ENCODE measurements at places on chromosomes 5 and 9.

DNA sequence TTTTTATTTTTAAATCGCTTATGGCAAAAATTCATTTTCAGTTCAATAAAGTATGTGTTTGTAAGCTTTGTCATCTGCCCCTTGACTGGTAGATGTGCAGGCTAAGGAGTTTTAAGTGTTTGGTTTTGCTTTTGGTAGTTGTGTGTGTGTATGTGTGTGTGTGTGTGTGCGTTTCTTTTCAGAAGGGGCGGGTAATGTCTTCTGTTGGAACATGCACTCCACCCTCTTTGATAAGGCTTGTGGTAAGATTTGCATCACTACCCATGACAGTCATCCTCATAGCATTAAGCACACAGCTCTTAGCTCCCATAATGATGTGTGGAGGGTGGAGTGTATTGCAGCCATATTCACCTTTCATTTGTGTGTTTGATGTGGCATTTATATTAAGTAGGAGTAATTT lies 92.1 kb upstream of the FSD1L start:
- peak; percentile 21 for DNase-seq

- no peak for DNase-seq
Observed at GRCh38 chr5:136682986-136683385, 317.6 kb upstream of the TRPC7 start.

GRCh38 chr5:157216391-157217142 lies 35.9 kb downstream of the ITK start:
- DNase-seq: no peak

DNA sequence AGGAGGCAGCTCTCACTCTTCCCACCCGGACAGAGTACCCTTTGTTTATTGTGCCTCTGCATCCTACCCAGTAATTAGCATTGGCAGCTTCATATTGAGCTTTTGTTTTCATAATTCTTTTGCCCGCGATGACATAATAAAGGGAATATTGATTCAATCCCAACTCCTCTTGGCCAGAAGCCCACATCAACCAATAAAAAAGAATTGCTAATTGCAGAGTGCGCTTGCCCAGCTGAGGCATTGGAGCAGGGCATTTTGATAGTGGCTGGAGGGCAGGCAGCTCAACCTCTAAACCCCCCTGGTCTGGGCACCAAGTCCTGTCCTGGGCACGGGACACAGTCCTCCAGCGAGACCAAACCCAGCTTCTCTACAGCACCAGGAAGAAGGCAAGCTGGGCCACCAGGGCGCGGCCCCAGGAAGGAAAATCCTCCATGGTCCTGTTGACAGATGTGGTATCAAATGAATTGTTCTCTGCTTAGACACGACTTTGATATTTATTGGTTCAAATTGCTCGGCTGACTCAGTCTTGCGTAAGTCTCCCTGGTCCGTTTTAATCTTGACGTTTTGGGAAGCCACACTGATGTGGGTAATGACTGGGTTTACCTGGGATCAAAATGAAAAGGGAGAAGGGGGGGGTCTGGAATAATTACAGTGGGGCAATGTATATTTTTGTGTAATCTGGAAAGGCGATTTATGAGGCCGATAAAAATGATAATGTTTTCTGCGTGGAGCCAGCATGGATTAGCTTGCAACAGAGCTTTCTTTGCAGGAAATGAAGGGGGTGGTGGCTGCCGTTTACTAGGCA lies 220.7 kb upstream of the MSX2 start:
- DNase-seq: no peak

- no peak for DNase-seq
Observed at GRCh38 chr5:137741718-137742117, 5.8 kb upstream of the KLHL3 start.

DNA sequence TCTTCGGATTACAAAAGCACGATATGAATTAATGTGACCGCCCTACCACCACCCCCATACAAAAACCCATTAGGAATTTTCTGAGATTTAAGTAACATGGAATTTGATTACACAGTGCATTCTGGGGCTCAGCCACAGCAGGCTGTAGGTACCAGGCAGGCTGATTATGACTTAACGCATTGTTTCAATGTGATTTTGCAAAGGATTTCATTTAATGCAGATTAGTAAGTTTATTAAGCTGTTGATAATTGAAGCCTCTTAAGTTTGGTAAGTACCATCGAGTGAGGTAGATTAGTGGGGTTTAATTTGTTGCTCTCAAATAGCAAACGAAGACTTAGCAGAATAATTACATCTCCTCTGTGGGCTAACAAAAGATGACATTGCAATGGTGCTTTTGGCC lies 240.1 kb downstream of the TRPM3 start:
- DNase-seq: no peak

DNA sequence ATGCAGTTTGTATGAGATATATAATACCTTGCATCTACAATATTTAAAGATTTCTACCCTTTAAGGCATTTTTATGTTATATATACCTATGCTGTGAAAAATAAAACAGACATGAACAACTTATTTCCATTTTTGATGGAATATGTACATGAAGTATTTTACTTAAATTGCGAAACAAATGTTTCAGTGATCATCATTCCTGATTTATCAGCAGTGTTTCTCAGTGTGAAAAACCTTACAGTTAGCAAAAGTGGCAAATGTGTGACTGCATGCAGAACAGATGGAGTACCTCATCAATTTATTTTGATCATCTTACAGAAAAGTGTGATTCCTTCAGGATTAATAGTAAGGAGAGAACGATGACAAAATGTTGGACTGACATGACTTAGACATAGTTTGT lies 43.1 kb downstream of the PRR16 start:
- DNase-seq: no peak

- DNase-seq: no peak
Observed at GRCh38 chr5:41356786-41357185, 143.5 kb upstream of the C6 start.

DNA sequence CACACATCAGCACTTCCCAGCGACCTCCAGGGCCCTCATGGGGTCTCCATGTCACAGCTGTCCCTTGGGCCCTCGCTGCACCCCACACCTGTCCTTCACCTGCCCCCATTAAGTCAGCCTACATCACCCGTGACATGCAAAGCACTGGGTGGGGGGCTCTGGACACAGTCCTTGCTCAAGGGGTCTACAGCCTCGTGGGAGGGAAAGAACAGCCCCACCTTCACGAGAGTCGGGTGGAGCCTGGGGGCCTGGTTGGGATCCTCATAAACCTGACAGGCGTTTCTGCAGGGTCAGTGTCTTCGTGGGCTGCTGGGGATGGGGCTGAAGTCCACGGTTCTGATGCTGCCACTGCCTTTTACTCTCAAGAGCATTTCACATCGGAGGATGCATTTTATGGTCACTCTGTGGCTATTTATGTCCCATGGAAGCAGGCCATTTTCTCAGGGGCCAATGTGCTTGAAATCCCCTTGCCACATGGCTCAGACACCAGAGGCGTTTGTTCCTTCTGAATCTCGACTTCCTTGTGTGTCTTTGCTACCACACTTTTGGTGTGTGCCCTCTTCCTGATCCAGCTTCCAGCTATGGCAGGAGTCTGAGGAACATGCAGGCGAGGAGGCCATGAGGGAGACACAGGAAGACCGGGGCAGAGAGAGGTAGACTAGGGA lies at the start of gene OR2V1:
Gene OR2V1, minus strand, starts transcription at position 338 of the 665 bp plus-strand sequence. CDS start 5,865 bp downstream, outside the sequence.
- DNase-seq: no peak

DNA sequence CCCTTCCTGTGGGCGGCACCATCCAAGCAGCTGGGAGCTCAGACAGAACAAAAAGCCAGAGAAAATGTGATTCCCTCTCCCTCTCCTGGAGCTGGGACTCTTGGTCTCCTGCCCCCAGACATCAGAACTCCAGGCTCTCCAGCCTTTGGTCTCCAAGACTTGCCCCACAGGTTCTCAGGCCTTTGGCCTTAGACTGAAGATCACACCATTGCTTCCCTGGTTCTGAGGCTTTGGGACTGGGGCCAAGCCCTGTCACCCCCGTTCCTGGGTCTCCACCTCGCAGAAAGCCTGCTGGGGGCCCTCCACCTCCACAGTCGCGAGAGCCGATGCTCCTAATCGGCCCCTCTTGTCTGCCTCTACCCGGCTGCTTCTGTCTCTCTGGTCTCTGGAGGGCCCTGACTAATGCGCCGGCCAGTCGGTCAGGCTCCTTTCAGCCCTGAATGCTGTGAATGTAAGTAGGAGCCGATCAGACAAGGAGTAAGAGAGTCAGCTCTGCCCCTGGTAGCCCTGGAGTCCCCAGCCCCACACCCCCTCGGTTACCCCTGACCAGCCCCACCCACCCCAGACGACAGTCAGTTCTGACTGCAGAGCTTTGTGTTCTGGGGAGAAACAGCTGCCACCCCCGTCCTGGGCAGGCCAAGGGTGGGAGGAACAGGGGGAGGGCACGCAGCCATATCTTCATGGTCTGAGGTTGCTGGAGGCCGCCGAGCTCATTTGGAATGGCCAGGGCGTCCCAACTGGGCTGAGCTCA lies 57.5 kb downstream of the VAV2 start:
- no peak for DNase-seq

DNA sequence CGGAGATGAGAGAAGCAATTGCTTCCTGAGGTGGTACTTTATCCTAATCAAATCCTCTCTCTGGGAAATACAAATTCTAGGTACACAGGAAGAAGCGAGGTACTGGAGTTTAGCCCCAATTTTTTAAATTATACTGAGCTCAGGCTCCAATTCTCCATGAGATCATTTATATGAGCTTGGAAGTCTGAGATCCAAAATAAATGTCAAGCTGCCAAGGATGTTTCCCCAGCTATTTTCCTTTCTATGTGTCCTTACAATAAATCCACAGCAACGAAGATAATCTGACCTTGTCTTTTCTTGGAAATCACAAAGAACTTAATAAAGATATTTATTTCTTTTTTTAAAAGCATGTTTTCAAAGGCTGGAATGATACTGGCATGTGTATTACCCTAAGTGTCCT lies 597.3 kb downstream of the GABRG2 start:
- DNase-seq: no peak

GRCh38 chr9:28678097-28678496 lies 1104.8 kb upstream of the C9orf72 start:
- DNase-seq: no peak

DNA sequence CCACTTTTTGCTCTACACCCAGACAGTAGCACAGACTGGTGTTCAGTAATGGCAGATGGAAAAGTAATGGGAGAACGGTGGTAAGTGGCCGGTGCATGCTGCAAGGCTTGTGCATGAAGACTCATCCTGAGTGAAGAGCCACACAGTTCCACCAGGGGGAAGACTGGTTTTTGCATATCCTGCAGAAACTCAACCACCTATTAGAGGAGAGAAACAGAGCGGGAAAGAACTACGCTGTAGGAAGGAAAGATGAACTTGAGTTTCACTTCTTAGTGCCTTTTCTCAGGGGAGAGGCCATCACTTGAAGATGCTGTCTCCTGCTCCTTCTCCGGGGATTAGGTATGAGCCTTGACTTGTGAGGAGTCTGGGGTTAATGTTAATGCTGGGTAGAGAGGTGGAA lies 9.4 kb upstream of the PRSS3 start:
- no peak for DNase-seq

- DNase-seq: no peak
Observed at GRCh38 chr5:170484847-170485615, 18.8 kb upstream of the KCNIP1 start.

DNA sequence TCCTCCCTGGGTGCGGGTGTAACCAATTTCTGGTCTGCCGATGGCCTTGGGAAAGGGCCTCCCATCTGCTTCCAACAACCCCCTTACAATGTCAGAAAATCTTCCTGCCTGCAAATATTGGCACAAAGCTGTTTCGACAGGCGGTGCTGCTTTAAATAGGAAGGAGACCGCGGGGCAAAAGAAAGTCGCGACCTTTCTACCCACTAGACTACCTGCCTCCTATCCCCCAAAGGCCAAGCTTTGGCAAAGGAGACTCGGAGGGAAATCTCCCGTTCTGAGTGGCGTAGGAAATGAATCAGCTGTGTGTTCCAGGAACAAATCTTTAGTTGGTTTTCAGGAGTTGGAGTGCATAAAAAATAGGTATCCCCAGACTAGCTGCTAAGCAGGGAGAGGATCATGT lies 36.8 kb upstream of the NFIB start:
- DNase-seq: no peak

DNA sequence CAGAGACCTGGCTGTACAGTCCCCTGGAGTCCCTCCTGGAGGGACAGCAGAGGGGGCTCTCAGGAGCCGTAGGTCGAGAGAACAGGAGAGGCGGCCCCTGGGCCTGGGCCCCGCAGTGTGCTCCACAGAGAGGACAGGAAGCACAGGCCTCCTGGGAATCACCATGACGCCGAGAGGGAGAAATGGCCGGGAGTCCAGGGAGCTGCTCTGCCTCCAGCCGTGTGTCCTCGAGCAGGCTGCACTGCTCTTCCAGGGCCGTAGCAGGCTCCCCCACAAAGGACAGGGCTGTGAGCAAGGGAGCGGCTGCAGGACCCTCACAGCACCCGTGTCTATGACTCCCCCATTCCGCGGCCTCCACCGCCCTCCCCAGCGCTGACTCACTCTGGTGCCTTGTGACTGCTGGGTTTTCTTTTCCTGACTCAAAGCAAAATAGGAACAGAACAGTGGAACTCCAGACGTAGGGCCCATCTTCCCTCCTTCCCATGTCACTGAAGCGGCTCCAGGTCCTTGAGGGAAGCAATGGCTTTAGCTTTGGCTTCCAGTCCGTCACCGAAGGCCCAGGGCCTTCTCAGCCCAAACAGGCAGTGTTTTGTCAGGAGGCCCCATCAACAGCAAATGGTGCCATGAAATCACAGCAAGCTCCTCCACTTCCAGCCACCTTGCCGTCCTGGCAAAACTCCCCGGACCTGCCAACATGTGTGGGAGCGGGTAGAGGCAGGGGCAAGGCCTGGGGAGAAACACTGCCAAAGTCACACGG lies 114.2 kb downstream of the LHFPL2 start:
- no peak for DNase-seq

DNA sequence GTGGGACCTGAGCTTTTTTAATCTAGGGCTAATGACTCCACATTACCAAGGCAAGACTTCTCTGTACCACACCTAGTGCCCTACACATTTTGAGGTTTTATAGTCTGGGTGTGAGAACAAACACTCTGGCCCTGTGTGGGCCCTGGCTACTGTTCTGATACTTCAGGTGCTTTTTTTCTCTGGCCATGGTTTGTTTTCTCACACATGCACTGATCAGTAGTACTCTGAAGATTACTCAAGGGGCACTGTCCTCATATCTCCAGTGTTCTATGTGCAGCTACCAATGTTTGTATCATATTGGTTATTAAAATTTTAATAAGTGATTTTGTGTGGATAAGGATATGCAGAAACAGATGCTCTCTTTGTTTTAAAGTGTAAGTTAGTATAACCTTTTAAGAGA lies 5.9 kb upstream of the C9orf40 start:
- no peak for DNase-seq

- peak; percentile 20 for DNase-seq
Observed at GRCh38 chr5:32523625-32524024, 61.7 kb upstream of the SUB1 start.

GRCh38 chr5:170144286-170145023 lies 38.8 kb downstream of the FOXI1 start:
- DNase-seq: no peak

DNA sequence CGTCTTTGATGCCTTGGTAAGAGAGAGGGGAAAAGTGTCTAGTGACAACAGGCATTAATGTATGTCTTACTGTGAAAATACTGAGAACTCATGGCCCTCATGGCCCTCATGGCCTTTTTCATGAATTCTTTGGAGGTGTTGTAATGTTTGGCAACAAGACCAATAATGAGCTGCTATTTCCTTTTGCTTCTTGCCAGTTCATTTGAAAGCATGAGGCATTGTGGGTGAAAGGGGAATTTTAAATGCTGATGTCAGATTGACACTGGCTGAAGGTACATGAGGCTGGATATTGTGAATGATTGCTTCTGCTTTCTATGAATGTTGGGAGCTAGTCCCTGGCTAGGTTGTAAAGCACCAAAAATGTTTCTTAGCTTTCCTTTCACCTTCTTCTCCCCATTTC lies 79.2 kb downstream of the DOCK2 start:
- no peak for DNase-seq
